Astrocyte (in vitro differentiated cells and primary cell): ENCODE measurements at places on chromosomes 4 and X.

DNA sequence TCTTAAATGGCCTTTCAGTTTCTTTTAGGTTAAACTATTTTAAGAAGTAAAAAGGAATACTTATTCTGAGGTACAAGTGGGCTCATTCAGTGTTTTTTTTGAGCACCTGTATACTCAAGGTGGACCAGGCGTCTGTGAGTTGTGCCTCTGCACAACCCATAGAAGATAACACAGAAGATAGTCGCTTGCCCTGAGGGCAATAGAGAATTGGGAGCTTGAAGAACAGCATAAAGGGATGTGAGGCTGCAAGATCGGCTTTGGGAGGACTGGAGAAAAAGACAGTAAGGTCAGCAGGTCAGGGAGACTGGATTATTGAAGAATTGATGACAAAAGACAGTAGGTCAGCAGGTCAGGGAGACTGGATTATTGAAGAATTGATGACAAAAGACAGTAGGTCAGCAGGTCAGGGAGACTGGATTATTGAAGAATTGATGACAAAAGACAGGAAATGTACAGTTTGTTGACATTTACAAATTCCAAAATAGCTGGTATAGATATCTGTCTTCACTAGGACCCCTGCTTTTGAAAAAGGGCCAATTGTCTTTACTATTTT lies 3.1 kb downstream of the CPE start:
- DNase-seq: no peak

DNA sequence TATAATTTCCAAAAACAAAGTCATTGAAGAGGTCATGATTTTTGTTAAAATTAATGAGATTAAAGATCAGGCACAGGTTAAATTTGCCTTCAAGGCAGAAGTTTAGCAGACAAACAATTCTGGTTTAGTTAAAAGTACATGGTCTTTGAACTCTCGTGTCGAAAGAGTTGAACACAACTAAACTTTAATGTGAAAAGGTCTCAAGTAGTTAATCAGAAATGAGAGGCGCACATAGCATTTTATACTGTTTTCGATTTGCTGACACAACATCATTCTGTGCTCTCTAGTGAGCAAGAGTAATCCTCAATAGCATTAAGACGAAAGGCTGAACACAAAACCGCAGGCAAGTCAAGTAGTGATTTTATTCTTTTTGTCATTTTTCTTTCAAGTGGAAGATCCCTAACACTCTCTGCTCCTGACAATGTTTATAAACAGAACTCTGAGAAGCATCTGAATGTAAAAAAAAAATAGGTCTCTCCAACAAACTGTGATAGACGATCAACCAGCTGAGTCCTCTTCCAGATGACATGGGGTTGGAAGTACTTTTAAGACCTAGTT lies 49.8 kb downstream of the SH3RF1 start:
- no peak for DNase-seq

DNA sequence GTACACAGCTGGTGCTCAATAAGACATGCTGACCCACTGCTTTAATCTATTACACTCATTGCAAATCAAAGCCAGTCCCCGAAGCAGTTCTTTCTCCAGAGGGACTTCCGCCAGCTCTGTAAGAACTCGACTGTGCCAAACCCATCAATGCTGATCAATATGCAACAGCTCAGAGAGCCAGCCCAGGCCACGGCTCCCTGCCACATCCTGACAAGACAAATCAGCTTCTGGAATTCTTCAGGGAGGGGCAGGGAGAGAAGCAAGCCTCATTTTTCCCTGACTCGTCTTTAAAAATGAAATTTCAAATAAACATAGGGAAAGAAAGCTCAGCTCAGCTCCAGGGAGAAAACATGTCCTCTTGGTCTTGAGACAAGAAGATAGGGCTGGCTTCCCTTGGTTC lies 5.3 kb upstream of the ADRA2C start:
- DNase-seq: no peak

DNA sequence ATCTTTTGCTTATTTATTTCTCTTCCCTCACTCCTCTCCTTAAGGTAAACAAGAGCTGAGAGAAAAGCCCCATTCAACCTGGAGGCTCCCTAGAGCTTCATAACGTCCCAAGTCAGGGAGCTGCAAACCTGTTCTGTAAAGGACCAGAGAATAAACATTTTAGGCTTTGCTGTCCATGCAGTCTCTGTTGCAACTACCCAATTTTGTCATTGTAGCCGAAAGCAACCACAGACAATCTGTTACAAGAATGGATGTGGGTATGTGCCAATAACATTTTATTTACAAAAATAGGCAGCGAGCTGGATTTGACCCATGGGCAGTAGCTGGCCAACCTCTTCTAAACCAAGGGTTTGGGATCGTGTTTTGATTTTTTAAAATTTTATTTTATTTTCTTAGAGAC lies 71.3 kb upstream of the TBL1X start:
- no peak for DNase-seq

DNA sequence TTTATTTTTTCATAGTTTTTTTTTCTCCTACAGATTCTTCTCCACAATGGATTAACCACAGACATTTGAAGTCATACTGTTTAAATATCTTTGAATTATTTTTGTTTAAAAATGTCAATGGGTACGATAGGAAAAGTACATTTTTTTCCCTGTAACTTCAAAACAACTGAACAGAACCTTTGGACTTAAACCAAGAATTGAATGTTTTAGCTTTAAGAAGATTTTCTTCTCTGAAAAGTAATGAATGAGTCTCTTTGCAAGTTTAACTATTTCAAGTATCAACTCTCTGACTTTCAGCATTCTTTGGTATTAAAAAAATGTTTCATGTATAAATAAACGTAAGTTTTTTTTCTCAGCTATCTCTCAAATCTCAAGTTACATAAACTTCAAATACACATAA lies 364.3 kb downstream of the FBXO8 start:
- peak; percentile 47 for DNase-seq

DNA sequence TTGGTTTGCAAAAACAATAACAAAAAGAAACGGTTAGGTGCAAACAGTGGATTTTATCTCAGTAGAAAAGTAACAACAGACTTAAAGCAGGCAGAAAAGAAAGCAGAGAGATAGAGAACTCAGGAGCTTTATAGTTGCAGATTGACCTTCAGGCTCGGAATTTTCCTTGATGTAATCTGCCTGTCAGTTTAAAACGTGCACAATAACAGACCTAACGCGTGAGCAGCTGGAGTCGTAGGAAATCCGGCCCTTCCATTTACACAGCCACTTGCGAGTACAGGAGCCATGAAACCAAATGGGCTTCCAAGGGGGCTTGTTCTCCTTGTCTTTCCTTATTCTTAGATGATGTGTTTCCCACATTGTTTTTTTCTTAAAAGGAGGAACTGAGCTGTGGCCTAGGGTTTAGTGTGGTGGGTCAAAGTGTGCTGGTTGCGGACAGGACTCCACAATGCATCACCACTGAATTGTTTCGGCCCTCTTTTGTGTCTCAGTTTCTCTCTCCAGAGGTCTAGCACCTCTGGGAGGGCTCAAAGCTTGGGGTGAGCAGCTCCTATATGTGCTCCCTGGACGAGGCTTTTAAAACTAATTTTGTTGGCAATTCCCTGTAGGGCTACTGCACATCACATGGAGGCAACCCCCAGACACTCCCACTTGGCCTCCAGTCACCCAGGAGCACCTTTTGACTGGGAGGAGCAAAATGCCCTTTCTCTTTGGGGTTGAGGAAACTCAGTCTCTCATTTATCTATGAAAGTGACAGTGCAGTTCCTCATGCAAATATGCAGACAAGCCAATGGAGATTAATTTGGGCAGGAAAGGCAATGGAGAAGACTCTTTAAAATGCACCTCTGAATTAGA lies 13.9 kb upstream of the MPP1 start:
- DNase-seq: no peak

DNA sequence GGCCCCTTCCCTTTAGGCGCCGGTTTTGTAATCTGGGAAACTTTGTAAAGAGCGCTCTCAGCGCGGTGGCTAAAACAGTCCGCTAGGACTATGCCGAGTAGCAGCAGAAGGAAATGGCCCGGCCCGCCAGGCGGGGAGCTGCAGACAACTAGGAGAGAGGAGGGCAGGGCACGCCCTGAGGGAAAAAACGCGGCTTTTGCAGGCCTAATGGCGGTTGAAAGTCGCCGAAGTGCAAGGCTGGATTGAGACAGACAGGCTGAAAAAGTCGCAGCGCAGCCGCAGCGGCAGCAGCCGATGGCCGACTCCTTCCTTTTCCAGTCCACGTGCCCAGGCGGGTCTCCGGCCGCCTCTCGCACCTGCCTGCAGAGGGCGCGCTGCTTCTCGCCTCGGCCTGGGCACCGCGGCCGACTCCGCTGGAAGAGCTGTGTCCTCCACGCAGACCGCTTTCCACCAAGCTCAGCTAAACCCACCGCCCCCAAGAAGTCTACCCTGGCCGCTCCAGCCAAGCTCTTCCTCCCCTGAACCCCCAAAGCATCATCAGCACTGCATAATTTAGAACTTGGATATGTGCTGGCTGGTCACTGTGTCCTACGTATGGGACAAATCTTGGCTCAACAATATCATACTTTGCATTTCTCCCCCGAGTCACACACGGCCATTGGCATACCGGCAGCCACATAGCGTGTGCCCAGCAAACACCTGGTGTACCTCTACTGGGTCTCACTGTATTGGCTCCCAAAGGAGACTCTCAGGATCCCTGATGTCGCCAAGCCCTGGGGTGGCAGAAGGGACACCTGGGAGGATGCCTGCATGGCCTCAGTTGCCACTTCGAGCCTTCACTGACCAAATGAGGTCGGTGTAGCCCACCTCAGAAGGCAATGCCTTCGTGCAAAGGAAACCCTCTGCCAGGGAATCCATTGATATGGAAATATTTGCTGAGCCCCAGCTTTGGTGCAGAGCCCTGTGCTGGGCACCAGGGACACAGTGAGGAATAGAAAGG lies 14.5 kb downstream of the SLC25A5 start:
- DNase-seq: peak; percentile 18

DNA sequence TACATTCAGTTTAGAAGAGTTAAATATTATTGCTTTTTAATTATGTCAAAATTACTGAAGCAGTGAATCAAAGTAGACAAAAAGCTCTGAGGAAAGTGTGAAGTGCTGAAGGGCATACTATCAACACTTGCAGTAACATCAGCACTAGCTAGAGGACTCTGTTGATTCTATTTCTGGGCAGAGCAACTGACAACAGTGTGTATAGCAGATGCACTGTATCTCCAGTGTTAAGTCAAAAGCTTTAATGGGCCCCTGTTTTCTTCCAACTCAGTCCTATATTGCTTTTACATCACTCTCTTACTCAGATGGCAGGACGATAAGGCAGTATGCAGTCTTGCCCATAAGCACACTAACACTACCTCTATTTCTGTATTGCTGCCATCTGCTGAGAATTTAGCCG lies 435.2 kb upstream of the AMOT start:
- DNase-seq: no peak

DNA sequence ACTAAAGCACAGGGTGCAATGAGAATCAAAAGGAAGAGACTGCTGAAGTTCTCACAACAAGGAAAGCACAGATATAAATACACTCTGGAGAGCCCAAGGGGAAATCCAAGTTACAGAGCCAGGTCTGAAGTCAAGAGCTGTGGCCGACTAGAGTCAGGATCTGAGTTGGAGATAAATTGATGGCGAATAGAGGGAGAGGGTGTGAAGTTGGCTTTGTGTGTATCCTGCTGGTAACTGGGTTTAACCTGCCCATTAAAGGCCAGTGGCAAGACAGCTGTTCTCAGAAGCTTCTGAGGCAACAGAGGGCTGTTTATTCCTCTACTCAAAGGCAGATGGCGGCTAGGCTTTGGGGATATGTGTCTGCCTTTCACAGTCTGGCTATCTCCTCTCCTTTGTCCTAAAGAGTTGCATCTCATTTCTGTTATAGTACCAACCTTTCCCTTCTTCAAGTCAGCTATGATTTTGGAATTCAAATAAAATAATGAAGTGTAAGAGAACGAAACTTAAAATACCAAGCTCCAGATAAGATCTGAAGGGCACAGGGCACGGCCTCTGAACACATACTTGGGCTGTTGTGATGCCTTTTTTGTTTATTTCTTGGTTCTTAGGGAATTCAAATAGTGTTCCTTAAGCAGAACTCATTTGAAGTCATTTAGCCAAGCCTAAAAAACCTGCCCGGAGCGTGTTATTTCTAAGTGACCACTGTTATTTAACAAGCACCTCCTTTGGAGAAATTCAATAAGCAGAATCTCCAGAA lies 142.1 kb downstream of the APBB2 start:
- DNase-seq: no peak

GRCh38 chr4:85779165-85779564 lies 304.2 kb downstream of the ARHGAP24 start:
- DNase-seq: peak; percentile 41
